ENCODE measurements at places on chromosomes 13 and 19. TPM values are rescaled to one million over a fixed set of nuclear protein-coding genes. Genes with fewer than 3 reads are reported as not detected.

DNA sequence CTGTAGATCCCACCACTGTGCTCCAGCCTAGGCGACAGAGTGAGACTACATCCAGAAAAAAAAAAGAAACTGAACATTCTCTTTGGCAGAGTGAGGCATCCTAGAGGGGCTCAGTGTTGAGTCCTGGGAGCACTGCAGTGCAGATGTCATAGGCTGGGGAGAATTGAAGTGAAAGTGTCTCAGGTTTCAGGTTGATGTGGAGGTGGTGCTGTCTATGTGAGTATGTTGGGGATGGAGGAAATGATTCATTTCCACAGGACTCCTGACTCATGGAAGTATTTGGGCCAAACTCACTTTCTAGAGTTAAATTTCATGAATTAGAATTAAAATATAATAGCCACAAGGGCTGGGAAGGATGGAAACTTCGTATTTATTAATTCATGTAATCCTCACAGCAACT is 134.4 kb upstream of the TSC22D1 start:
- DNase-seq, result no peak

Gene LHFPL6
- total RNA-seq, result 37.9 TPM

DNA sequence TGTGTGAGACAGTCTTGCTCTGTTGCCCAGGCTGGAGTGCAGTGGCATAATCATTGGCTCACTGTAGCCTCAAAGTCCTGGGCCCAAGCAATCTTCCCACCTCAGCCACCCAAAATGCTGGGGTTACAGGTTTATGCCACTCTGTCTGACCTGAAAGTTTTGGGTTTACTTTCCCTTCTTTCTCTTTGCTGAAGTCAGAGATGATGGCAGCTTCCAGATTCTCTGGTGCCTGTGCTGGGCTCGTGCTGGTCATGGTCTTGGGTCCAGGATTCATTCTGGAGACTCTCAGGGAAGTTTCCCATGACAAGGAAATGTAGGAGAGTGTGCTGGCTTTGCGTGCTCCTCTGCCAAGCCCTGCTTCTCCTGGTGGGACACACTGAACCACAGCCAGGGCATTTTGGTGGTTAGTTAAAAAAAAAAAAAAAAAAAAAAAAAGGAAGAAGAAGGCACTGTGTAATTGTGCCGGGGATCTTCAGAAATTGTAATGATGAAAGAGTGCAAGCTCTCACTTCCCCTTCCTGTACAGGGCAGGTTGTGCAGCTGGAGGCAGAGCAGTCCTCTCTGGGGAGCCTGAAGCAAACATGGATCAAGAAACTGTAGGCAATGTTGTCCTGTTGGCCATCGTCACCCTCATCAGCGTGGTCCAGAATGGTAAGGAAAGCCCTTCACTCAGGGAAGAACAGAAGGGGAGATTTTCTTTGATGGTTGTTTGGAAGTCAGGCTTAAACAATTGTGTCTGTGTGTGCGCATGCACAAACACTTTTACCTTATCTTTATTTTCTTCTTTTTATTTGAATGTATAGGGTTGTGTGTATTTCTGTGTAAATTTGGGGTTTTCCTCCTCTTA is at the start of gene ALOX5AP:
TSS of gene ALOX5AP (plus strand) at position 519 of the 847 bp plus-strand sequence. CDS start at position 582, 63 bp downstream.
- DNase-seq, result no peak

- no peak for DNase-seq
These were observed 15.6 kb upstream of the NBEA start for GRCh38 chr13:34926508-34926907.

DNA sequence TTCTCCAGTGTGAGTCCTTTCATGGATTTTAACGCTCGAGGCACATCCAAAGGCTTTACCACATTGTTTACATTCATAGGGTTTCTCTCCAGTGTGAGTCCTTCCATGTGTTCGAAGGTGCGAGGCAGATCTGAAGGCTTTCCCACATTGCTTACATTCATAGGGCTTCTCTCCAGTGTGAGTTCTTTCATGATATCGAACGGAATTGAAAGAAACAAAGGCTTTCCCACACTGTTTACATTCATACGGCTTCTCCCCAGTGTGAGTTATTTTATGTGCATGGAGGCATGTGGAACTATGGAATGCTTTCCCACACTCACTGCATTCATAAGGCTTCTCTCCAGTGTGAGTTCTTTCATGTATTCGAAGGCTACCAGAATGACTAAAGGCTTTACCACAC is 5.2 kb upstream of the ZNF20 start:
- DNase-seq, result no peak

Gene NCR1
- total RNA-seq, result not detected
